ENCODE measurements at places on chromosomes 3 and 15. TPM values are rescaled to one million over a fixed set of nuclear protein-coding genes. Genes with fewer than 3 reads are reported as not detected.

VWA5B2 gene
- total RNA-seq, result not detected

DNA sequence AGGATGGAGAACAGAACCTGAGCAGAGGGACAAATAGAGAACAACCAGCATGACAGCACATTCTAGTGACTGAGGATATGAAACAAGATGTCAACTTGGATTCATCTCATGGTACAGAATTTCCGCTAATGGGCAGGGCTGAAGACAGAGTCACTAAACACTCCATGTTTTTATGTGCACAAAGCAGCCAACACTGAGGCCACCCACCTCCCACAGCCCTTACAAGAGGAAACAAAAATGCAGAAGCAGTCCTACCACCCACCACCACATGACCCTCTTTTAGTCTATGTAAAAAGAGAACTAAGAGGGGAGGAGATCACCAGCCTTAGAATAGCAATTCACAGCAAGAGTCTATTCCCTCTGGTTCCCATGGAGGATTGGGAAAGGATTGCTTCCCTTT, 131.4 kb upstream of the UBE2E2 start:
- no peak for DNase-seq

GRCh38 chr15:70720228-70721016, 42.9 kb downstream of the UACA start:
- no peak for DNase-seq

SERPINI1 gene
- 1.9 TPM for total RNA-seq

RPL32 gene
- 1,418 TPM for total RNA-seq

Measured in psoas muscle (tissue), 8 donors.